ENCODE measurements at places on chromosomes 2 and 18.

DNA sequence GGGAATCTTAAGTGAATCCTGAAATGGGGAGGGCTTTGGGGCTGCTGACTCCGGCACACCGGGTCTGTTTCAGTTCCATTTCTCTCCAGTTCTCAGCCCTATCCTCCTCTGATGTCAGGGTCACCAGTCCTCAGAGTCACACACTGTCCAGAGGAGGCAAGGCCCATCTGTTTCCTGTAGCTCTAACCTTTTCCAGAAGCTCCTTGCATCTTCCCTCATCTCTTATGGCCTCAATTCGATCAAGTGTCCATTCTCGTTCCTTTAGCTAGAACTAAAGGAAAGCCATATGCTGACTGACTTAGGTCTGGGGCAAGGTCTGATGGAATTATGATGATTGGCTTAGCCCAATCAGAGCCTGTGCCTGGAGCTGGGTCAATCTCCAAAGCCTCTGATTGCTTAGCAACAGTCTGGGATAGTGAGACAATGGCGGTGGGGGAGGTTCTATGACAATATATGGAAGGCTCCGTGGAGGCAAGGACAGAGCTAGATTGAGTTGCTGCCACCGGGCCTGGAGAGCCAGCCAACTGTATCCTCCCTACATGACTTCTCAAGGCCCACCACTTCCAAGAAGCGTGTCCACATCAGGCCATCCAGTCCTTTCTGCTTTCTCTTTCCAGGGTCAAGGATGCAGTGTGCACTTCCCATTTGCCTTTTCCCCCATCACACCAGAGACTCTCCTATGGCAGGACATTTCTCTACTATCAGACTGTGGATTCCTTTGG, 5.2 kb downstream of the ANKRD53 start:
- DNase-seq, result no peak

DNA sequence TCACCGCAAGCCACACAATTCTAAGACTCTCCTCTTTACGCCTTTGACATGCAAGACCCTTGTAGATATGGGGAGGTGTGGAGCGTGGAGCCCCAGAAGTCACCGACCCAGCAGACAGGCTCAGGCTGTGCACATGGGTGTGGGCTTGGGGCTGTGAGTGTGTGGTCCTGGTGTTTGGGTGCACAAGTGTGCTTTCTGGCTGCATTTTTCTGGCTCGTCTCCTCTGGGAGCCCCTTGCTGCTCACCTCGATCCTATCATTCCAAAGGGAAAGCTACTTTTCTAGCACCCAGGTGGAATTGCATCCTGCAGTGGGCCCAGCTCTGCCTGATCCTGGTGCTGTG, 143.0 kb downstream of the ACOXL start:
- no peak for DNase-seq

GRCh38 chr2:95021847-95022246, 3.7 kb upstream of the MAL start:
- peak; percentile 98 for DNase-seq

DNA sequence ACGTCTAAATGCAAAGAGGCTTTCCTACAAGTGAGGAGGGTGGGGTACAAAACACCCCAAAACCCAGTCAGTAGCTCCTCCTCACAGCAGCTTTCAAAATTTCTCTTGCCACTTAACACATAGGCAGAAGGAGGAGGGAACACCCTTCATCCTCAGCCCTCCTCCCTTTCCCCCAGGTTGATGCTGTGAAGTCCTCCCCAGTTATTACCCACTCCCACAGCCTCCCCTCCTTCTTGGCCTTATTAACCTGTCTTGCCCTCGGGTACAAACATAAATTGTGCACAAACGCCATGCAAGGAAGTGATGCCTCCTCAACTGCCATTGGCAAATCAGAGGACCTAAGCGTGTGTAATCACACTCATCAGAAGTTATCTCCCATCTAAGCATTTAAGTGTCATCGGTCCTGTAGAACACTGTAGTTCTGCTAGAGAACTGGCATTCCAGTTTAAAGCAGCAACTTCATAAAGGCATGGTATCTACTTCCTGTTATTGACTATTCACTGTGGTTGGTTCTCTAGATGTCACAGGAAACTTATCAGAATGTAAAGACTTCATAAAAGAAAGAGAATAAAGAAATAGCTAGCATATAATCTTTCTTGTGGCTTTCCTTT, at the start of gene DSC1:
TSS of gene DSC1 (minus strand) at position 32 of the 611 bp plus-strand sequence. CDS start 262 bp downstream, outside the sequence.
- no peak for DNase-seq

- DNase-seq, result no peak
Measured at GRCh38 chr18:39589496-39589895, 2023.9 kb upstream of the CELF4 start.

DNA sequence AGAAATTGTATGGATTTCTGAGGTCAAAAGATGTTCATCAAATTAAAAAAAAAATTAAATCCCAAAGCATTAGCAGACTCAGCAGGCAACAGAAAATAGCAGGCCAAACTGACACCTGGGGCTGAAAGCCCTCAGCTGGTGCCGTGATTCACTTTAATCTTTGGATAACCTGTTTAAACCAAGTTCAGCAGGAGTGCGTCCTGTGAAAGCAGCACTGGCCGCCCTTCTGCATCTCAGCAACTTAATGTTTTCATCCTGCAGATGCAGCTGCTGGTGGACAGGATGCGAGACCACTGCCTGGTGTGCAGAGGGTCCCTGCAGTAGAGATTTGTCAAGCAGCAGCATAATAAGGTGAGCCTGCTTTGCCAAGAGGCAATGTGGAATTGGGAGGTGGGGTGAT, 41.2 kb downstream of the CCDC68 start:
- no peak for DNase-seq

GRCh38 chr2:106080959-106081358, 113.1 kb downstream of the UXS1 start:
- DNase-seq, result no peak

DNA sequence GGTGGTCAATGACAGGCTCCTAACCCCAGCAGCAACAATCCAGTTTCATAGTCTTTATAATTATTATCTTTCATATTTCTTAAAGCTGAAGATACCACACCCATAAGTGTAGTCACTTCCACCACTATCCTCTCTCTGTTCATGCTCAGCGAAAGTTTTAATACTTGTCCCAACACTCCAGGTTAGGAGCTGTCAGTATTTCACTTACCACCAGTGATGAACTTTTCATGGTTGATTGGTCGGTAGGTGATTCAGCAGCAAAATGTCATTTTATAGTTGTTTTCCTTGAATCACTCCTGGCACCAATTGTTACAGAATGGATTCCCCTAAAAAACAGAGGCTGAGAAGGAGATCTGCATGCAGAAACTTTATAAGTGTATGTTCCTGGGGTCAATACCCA, 324.9 kb downstream of the CCDC85A start:
- DNase-seq, result no peak

GRCh38 chr2:161943011-161943410, 131.0 kb downstream of the DPP4 start:
- no peak for DNase-seq
